ENCODE measurements at places on chromosomes 5 and 9. TPM values are rescaled to one million over a fixed set of nuclear protein-coding genes. Genes with fewer than 3 reads are reported as not detected.

The WDR38 gene
- total RNA-seq = not detected

The PBX3 gene
- 23.9 TPM for total RNA-seq

The DIRAS2 gene
- total RNA-seq = not detected

The GDF9 gene
- total RNA-seq = not detected

The SLC6A3 gene
- total RNA-seq = not detected

The PCDH12 gene
- 5.1 TPM for total RNA-seq

The INSL4 gene
- total RNA-seq = not detected

The CERCAM gene
- total RNA-seq = 120 TPM

The PCAT7 gene
- total RNA-seq = not detected

The EGR1 gene
- total RNA-seq = 340 TPM

The CDH9 gene
- not detected for total RNA-seq

The FCN2 gene
- total RNA-seq = not detected

The PCDHB14 gene
- 14.6 TPM for total RNA-seq

The PCDHB5 gene
- total RNA-seq = 11.0 TPM

The SCGB3A2 gene
- total RNA-seq = not detected

The TEX48 gene
- total RNA-seq = not detected

The TLR4 gene
- total RNA-seq = 78.2 TPM

The SPINK7 gene
- total RNA-seq = not detected

The ITK gene
- total RNA-seq = 8.2 TPM

The GPR151 gene
- not detected for total RNA-seq

The C9 gene
- not detected for total RNA-seq

The ISL1 gene
- not detected for total RNA-seq

The OTULINL gene
- total RNA-seq = 7.3 TPM

The NAIF1 gene
- 11.8 TPM for total RNA-seq

The GFI1B gene
- total RNA-seq = not detected

The SPINK4 gene
- total RNA-seq = not detected

The SLC36A2 gene
- not detected for total RNA-seq

The ALG2 gene
- total RNA-seq = 49.2 TPM

The CAST gene
- total RNA-seq = 347 TPM

The NIPAL4 gene
- total RNA-seq = 0.27 TPM

The ORM2 gene
- not detected for total RNA-seq

The TMCO6 gene
- total RNA-seq = 13.5 TPM

The MBLAC2 gene
- 3.4 TPM for total RNA-seq

The BNC2 gene
- 16.9 TPM for total RNA-seq

The PCDHA5 gene
- 0.14 TPM for total RNA-seq

The TMEFF1 gene
- not detected for total RNA-seq

The LOX gene
- 32.9 TPM for total RNA-seq

The PCDHB4 gene
- 2.8 TPM for total RNA-seq

The CMYA5 gene
- total RNA-seq = 5.6 TPM

The SEC16A gene
- total RNA-seq = 59.0 TPM

The TRIP13 gene
- not detected for total RNA-seq

The CARTPT gene
- total RNA-seq = not detected

The CNOT8 gene
- total RNA-seq = 90.9 TPM

The SLC1A1 gene
- total RNA-seq = 3.7 TPM

The CCDC192 gene
- not detected for total RNA-seq

The TGFBR1 gene
- 87.2 TPM for total RNA-seq

The WNK2 gene
- total RNA-seq = 4.7 TPM

The KIF12 gene
- total RNA-seq = not detected

The DNAH5 gene
- total RNA-seq = 0.14 TPM

The GGTA1 gene
- 102 TPM for total RNA-seq
